Kidney tubule cell (primary cell): ENCODE measurements at places on chromosomes 7 and 10.
A peak's percentile ranks its signal among the peaks of the same experiment; 100 is the strongest.

DNA sequence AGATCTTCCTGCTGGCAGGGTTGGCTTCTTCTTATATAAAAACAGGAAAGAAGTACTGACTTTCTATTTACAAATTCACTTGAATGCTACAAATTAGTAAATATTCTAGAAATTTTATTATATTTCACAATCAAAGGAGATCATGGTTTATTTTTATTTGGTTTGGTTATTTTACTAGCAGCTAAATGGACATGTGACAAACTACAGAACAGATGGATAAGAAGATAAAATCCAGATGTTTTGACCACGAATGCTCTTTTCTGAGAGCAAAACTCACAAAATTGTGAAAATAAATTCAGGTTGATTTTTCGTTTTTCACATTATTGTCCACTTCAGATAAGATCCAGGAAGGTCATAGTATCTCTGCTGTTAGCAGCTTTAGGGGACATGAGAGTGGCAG is 55.4 kb downstream of the CACNA2D1 start:
- no peak for DNase-seq

DNA sequence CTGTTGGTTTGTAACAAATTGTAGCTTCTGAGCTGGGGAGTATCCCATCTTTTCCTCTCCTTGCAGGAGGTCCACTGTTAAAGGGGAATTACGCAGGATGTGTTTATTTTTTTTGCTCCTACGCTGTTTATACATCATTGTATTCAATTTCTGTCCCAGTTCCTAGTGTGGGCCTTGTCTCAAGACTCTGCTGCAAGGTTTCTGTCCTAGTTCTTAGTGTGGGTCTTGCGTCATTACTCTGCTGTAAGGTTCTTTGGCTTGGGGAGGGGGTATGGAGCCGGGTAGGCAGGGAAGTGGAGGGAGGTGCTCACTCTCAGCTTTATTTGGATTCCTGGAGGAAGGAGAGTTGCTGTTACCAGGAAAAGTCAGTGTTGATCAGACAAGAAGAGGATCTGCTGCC is 64.0 kb upstream of the TRIM8 start:
- DNase-seq: no peak

DNA sequence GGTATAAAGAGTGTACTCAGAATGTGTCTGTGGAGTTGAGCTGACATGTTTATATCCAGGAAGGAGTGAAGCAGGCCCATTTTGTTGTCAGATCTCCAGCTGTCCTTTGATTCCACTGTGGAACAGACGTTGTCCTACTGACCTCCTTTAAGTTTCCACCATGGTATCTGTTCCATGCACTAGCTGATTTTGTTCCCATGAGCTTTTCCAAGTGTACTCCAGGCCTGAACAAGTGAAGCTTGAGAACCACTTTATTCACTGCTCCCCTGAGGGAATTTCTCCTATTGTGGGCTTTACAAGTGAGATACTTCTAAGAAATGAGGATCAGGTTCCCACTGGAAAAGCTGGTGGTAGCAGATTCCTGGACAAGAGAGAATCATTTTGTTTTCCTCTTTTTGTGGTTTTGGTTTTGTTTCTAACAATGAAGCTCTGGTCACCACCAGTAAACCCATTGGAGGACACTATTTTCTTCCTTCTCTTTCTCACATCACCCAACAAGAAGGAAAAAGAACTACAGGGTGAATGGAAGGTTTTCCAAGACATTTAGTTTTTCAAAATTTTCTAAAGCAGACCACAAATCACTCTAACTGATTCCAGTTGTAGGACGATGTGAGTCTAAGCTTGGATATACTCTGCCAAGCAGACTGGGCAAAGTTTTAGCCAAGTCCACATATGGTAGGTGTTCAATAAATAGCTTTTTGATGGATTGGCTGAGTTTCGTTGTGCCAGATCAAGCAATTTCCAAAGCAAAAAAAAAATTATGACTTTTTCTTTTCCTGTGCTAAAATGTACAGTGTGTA is 144.2 kb downstream of the JCAD start:
- no peak for DNase-seq

- DNase-seq: peak; percentile 59
Measured at GRCh38 chr7:118195837-118196474, 12.0 kb downstream of the LSM8 start.

GRCh38 chr10:6721964-6722615 is 142.0 kb upstream of the PRKCQ start:
- DNase-seq: peak; percentile 94

DNA sequence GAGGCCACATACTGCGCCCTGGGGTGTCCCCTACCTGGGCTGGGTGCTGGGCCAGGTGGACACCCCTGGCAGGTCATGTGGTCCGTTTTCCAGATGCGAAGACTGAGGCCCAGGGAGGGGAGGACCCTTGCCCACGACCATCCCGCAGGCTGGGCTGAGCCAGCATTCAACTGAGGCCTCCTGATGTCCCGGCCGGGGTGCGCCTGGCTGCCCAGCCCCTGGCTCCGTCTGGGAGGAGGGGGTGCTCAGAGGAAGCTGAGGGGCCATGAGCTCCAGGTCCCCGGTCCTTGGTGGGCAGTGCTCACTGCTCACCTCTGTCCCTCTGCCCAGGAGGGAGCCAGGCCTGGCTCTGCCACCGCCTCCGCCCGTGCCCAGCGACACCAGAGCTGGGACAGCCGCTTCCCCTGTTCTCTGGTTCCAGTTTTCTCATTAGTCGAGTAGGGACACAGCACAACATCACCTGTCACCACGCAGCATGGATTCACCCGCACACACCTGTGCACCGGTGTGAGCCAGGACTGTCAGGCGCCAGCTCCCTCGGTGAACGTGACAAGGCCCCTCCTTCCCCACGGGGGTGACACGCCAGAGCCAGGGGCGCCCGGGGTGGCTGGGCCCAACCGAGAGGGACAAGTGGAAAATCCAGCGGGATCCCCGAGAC is 139.7 kb downstream of the ELFN1 start:
- DNase-seq: no peak

DNA sequence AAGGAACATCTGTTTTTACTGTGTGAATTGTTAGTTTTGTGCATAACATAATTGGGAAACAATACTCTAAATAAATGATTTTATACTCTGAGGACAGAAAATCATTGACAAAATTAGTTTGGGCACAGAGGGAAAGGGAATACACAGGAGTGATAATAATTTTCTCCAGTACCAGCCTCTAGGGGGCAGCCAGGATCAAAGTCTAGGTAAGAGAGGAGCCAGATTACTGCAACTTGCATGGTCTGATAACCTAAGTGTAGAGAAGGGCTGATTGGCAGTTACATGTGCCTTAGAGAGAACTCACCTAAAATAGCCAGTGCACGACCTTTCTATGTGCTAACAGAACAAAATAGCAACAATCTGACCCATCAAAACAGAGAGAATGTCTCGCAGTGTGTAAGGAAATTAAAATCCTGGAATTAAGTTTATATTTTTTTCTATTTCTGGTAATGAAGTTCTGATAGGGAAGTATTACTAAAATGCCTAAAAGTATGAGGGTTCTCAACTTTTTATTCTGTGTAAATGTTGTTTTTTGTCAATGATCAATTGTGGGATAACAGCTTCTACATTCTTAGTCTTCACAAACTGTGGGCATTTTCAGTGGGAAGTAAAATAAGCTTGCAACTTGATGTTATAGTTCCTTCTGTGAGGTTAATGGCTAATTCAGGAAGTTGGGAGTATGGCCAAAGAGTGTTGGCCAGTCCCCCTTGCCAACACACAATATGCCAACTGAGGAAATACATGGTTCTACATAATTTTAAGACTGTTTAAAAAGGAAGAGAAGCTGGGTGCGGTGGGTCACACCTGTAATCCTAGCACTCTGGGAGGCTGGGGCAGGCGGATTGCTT is 66.4 kb downstream of the EXOC6 start:
- DNase-seq: peak; percentile 57

GRCh38 chr7:100200693-100201092 is 19.1 kb upstream of the PVRIG start:
- no peak for DNase-seq

- no peak for DNase-seq
Measured at GRCh38 chr7:115475206-115475605, 553.3 kb downstream of the MDFIC start.

GRCh38 chr10:58030208-58030607 is 237.5 kb downstream of the IPMK start:
- no peak for DNase-seq

GRCh38 chr10:97277551-97277950 is 14.9 kb downstream of the ARHGAP19 start:
- DNase-seq: no peak

DNA sequence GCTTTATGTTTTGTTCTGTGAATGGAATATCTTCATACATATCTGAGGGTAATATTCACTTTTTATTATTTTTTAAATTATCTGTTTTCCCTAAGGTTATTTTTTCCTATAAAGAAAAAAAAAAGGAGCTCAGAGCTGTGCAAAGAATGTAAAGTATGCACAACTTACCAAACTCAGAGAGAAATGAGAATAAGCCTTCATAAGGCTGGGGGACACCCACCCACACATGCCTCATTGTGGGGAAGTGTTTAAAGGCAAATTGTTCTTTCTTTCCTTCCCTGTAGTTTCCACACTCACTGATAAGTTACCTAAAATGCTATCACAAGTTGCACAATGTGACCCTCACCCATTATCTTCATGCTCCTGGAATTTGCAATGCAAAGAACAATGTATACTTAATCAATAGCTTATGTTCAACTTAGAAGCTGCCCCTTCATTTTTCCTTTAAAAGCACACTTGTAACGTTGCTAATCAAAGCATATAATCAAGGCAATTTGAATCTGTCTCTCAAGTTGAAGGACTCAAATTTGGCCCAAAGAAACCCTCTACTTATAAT is 108.1 kb downstream of the GNAT3 start:
- no peak for DNase-seq

DNA sequence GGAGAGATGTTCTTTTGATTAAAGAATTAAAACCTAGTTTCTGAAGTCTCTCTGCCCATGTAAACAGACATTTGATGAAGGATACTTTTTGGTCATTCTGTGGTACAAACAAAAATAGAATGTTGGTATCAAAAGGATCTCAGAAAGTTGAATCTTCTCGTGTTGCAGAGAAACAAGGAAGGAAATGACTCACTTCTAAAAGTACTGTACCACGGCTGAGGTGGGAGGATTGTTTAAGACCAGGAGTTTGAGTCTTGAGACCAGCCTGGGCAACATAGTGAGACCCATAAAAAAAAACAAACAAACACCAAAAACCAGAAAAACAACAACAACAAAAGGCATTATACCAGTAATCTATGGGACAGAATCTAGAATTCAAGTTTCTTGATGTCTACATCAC is 69.7 kb downstream of the PRSS58 start:
- DNase-seq: peak; percentile 23

GRCh38 chr10:133159950-133160825 is at the start of gene KNDC1:
Gene KNDC1 (plus strand): TSS chr10:133160219. CDS start chr10:133160468, 249 bp downstream.
- DNase-seq: no peak

- DNase-seq: no peak
Measured at GRCh38 chr7:71334541-71334940, 202.6 kb downstream of the GALNT17 start.

GRCh38 chr7:6641305-6642035 is 4.4 kb downstream of the ZNF316 start:
- no peak for DNase-seq

DNA sequence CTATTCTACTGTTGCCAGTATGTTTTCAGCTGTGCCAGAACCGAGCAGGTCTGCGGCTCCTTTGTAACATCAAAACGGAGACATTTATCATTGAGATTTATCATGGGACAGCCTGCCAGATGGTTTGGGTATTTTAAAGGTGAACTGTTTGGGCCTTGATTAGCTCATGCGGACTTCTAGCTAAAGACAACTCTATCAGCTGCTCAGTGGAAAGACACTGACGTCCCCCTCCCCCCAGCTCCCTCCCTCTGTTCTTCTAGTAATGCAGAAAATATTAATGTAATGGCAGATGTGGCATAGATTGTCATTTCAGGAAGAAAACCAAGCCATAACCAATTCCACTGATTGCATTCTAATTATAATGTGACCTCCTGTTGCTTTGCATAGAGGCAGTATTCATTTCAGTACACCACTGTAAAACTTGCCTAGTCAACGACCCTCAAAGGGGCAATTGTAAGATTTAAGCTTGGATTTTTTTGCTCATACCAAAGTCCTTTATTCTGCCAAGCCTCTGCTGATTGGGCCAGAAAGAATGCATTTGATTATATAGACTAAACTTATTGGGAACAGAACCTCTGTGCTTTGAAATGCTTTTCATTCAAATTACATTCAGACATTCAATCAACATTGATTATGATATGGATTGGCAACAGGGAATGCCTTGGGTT is 966.8 kb downstream of the LRMDA start:
- DNase-seq: no peak

DNA sequence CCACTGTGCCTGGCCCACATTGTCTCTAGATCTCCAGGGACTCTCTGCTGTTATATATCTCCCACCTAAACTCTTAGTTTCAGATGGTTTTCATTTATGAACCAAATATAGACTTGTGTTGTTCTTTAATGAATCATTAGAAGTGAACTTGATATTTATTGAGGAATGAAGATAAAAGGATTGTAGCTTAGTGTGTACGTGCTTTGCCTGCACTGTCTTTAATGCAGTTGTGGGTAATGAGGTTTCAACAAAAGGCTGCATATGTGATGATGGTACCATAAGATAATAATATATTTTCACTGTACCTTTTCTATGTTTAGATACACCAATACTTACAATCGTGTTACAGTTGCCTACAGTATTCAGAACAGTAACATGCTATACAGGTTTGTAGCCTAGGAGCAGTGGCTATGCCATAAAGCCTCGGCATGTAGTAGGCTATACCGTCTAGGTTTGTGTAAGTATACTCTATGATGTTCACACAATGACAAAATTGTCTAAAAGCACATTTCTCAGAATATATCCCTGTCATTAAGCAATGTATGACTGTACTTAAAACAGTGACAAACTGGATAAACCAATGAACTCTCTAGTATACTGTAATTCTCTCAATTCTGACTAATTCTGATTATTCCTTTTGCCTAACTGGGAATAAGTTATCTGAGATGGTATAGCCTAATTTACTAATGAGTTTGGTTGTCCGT is 25.2 kb downstream of the VCL start:
- no peak for DNase-seq

- no peak for DNase-seq
Measured at GRCh38 chr10:69317626-69318105, 39.4 kb downstream of the HK1 start.

- DNase-seq: no peak
Measured at GRCh38 chr10:132422903-132423825, 26.2 kb downstream of the PWWP2B start.

DNA sequence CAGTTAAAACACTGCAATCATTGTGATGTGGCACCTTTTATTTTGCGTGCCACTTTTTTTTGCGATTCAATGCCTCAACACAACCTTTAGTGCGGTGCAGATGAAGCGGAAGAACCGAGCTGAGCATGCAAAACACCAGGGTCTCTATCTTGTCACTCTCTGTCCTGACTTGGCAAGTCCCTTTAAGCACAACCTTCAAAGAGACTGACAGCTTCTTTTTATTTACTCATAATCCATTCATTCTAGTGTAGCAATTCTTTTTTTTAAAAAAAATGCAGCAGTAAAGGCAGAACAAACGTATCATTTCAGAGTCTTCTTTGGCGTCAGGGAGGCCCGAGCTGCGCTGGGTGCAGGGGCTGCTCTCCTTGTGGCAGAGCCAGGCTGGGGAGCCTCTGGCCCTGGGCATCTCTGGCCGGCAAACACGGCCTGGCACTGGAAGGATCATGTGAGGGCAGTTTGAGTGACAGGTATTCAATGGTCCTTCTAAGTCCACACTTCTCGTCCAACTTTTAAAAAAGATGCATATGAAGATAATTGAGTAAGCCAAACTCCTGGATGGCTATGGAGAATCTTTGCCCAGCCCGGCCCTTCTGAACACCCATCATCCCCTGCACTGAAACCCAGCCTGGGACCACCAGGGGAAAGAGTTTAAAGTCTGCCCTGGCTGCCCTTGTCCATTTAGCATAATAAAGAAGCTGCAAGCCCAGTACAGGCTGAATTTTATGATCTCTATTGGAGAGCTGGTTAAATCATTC is 3.9 kb downstream of the PTF1A start:
- DNase-seq: no peak
